Natural killer cell treated with Interleukin-12 subunit alpha and Interleukin-12 subunit beta and Interleukin-15 and Interleukin-18, amount 100 ng/mL, for 72 hours (primary cell): ENCODE measurements at places on chromosomes 7 and 10. TPM values are rescaled to one million over a fixed set of nuclear protein-coding genes. Genes with fewer than 3 reads are reported as not detected.

DNA sequence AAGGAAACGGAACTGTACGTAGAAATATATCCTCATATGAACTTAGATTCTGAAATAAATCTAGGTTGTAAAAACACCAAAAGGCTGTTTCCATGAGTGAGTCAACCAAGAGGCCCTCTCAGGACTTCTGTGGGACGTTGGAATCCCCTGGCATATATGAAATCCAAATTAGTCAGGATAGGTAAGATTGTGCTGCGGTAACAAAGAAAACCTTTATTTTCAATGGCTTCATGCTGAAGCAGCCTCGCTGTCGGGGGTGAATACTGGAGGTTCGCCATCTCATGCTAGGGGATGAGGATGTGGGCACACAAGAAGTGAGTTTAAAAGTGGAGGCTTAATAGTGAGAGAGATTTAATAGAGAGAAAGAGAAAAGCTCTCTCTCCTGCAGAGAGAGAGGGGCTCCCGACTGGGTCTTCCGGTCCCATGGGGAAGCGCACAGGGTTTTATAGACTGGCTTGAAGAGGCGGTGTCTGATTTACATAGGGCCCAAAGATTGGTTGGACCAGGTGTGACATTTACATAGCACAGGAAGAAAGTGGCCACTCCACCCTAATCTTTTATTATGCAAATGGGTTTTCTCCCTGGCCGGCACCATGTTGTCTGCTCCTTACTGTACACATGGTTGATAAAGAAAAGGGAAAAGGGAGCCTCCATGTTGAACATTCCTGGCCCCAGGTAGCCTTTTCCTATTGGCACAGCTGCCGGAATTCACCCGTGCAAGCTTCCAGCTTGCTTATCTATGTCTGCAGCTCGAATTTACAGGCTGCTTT lies 52.3 kb upstream of the SEPHS1 start:
- no peak for DNase-seq

- no peak for DNase-seq
Measured at GRCh38 chr10:132058111-132058745, 7.5 kb upstream of the JAKMIP3 start.

DNA sequence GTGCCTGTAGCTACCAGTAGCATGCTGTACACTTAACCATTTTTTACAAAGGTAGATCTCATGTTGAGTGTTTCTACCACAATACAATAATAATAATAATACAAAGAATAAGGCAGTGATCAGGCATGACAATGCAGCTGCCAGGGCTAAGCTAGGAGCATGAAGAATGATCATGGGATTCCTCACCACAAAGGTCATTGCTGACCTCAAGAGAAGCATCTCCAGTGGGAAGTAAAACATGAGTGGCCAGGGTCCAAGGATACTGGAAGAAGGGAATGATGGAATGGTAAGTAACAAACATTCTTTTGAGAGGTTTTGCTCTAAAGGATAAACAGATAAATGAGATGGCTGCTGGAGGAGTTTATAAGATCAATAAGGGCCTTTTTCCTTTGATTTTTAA lies 591.1 kb downstream of the TNS3 start:
- DNase-seq = no peak

Gene CDH23
- total RNA-seq = 0.06 TPM

Gene ADO
- 26.3 TPM for total RNA-seq

- no peak for DNase-seq
Measured at GRCh38 chr7:69411466-69411865, 186.8 kb upstream of the AUTS2 start.

Gene NPSR1
- not detected for total RNA-seq

Gene ITIH5
- total RNA-seq = not detected

- no peak for DNase-seq
Measured at GRCh38 chr7:93972029-93972725, 32.0 kb downstream of the BET1 start.

DNA sequence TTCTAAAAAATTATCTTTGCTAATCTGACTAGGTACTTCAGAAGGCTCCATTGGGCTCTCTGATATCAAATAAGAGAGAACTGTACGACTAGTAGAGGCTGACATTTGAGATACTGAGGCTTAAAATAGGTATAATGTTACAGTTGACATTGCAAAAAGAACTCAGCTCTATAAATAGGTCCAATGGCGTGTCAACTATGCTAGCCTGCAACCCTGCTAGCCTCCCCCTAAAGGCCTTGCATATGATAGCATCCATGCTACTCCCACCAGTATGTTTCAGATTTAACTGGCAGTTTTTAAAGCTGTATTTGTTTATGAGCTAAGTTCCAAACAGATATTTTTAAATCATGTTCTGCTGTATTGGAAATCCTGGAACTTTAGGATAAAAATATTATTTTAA lies at the start of gene PPP1R3A:
Gene PPP1R3A, minus strand, starts transcription at position 64 of the 400 bp plus-strand sequence. Its CDS starts 13 bp downstream, at position 51.
- DNase-seq = no peak

DNA sequence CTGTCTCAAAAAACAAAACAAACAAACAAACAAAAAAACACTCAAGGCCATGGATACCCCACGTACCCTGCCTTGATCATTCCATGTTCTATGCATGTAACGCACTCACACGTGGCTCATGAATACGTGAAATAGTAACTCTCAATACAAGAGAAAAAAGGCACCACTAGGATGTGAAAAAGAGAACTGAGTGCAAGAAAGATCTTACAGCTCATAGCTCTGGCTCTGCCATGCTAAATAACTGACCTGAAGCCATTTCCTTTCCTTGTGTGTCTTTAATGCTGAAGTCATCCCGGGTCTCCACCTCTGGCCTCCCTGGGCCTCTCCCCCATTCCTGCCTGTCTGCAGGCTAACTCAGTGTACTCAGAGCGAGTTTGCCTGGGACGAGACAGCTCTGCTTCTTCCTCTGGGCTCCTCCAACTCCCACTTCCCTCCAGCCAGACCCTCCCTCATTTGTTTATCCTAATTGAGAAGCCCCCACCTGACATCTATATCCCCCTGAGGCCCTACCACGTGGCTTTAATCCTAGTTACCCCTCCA lies 117.3 kb downstream of the PRPF18 start:
- DNase-seq = no peak
